ENCODE measurements at places on chromosomes 5 and 9. TPM values are rescaled to one million over a fixed set of nuclear protein-coding genes. Genes with fewer than 3 reads are reported as not detected.

- no peak for DNase-seq
These were observed 408.2 kb downstream of the PRR16 start for GRCh38 chr5:120872297-120872696.

DNA sequence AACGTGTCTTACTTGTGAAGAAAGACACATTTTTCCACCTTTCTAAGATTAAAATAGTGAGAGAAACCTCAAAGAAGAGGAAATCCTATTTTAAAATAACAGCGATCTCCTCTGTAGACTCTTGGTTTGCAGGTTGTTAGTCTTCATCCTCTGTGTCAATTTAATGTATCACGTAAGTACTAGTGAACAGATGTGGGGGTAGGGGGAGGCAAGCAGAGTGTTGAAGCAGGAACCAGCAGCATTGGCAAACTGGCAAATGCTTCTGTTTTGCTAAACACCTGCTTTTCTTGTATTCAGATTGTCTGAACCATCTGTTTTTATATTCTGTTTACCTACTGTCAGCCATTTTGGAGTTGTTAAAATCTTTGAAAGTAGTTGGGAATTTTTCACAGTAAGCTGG lies 159.3 kb upstream of the TLX3 start:
- no peak for DNase-seq

DNA sequence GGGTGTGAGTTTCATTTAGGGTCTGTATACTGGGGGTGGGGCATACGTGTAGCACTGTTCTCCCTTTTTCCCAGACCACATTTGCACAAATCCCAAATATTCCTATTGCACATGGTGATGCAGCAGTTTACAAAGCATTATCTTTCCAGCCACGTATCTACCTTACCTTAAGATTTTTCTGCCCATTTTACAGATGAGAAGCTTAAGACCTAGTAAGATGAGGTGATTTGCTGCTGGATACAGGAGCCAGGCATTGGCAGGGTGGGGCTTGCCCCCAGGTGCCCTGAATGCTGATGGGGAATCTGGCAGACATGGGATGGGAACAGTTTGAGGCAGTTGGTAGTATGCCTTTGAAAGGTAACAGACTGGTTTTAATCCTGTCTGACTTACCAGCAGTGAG lies 12.5 kb downstream of the LHX2 start:
- no peak for DNase-seq

DNA sequence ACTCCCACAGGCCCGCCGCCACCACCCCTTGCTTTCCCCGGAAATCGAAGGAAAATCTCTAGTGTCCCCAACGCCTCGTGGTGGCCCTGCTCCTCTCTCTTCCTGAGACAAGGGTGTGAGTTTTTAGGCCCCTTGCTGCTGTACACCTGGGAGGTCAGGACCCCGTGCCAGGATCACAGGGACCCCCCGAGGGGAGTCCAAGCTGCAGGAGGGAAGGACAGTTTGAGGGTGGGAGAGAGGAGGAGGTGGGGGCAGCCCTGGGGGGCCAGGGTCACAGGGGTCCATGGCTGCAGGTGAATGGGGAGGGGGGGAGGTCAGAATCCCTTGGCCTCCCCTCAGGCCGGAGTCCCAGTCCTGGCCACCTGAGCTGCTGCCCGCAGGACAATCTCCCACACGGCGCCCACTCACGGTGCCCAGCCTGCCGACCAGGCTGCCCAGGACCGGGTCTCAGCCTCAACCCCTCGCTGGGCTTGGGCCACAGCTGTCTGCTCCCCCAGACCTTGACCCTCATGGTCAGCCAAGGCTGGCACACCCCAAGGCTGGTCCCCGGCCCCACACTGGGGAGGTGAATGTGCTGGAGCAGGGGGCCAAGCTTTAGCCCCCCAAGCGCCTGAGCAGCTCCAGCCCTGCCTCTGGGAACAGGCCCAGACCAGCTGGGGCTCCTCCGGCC lies 19.9 kb downstream of the TPPP start:
- DNase-seq = no peak

- no peak for DNase-seq
These were observed 665 bp upstream of the LVRN start for GRCh38 chr5:115961381-115962238.

PRRX2 gene
- 1.5 TPM for polyA plus RNA-seq

RETREG1 gene
- 89.9 TPM for polyA plus RNA-seq

SLC34A3 gene
- 0.82 TPM for polyA plus RNA-seq
